ENCODE measurements at places on chromosomes 12 and 14. TPM values are rescaled to one million over a fixed set of nuclear protein-coding genes. Genes with fewer than 3 reads are reported as not detected.

- DNase-seq = no peak
Measured at GRCh38 chr12:5561846-5562245, 129.9 kb downstream of the NTF3 start.

GRCh38 chr12:70919597-70920035 is 922 bp downstream of the PTPRR start:
- peak; percentile 5 for DNase-seq

RARG gene
- 50.5 TPM for polyA plus RNA-seq

DNA sequence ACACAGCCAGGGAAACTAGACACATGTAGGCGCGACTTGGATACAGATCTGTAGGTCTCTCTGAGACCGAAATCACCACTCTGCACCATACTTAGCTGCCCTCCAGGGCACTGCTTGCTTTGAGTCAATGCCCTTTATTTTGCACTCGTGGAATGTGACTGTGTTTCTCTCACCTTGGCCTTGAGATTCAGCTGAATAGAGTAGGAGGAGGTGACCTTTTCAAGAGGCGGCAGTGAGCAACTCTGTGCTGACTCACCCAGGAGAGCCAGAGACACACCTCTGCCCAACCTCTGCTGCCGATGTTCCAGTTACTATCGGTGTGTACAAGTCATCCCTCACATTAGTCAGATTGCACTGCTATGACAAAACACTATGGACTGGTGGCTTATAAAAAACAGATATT is 583.4 kb downstream of the VRK1 start:
- DNase-seq = no peak

DPF3 gene
- 2.4 TPM for polyA plus RNA-seq

TAS2R9 gene
- polyA plus RNA-seq = not detected

DNA sequence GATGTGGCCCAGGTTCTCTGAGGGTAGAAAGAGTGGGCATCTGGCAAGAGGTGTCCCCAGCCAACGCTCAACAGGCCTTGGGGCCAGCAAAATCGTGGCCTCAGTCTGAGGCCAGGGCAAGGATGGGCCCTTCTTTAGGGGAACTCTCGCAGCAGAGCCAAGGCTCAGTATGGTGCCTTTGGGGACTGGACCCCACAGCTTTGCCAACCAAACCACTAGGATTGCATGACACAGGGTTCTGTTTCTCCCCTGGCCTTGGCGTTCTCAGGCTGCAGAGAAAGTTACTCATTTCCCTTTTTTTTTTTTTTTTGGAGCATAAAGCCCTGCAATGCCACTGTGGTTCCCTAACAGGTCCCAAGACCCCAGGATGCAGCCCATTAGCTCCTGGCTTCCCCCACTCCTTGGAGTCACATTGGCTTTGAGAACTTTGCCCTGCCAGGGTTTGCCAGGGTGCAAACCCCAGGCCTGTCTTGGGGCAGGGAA is 100.6 kb downstream of the LGMN start:
- no peak for DNase-seq
